ENCODE measurements at places on chromosomes 11 and 22. TPM values are rescaled to one million over a fixed set of nuclear protein-coding genes. Genes with fewer than 3 reads are reported as not detected.

Gene CBLIF
- not detected for total RNA-seq

Gene STT3A
- 56.7 TPM for total RNA-seq

Gene CST6
- not detected for total RNA-seq

Gene PLXNB2
- total RNA-seq: 6.0 TPM

Gene UBASH3B
- 33.5 TPM for total RNA-seq

Gene OR56A1
- not detected for total RNA-seq

Gene TOM1
- total RNA-seq: 102 TPM

All from natural killer cell (primary cell).